ENCODE measurements at places on chromosomes 5 and 9.

DNA sequence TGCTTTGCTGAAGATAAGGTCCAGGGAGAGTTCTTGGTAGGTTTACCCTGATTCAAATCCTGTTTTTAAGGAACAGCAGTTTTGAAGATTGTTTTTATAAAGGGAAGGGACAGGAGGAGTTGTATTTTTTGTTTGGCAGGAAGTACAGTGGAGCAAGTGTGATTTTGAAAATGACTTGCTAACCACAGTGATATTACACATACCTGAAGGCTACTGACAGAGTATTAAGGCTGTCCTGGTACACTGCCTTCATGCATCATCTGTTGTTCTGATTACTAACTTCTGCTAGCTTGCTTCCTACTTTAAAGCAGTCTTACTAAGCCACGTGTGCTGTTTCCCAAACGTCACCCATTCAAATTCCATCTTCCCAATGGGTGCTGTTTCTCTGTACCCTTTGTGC lies 559.5 kb upstream of the SGCD start:
- DNase-seq: no peak

DNA sequence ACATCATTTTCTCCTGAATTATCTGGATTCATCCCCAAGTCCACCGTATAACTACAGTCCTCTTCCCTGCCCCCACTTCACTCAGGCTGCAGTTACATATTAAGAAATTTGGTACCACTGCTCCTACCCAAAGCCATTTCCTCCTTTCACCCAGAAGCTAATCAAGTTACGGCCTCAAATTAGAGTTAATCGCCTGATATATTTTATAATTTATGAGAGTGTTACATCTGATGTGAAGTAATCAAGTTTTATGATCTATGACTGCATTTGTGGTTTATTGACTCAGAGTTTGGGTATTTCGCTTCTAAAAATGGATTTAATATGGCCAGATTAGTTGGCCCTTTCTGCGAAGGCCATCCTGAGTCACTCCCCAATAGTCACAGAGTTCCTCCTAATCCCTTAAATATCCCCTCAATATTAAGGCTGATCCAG lies 223.6 kb upstream of the KIF2A start:
- no peak for DNase-seq

DNA sequence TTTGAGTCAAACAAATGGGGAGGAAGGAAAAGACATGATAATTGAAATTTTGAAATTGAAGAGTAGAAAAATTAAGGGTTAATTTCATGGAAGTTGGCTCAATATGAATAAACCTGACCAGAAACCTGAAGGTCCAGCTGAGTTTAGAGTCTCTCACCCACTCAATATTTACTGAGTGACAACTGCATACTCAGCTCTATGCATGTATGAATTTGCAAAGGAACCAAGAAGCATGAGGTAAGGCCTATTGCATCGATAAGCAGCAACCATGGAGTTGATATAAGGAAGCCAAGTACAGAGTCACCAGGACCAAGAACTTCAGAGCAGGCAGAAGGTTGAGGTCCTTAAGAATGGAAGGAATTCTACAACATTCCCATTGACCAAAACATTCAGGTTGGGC lies 163.4 kb downstream of the SEMA5A start:
- DNase-seq: no peak

DNA sequence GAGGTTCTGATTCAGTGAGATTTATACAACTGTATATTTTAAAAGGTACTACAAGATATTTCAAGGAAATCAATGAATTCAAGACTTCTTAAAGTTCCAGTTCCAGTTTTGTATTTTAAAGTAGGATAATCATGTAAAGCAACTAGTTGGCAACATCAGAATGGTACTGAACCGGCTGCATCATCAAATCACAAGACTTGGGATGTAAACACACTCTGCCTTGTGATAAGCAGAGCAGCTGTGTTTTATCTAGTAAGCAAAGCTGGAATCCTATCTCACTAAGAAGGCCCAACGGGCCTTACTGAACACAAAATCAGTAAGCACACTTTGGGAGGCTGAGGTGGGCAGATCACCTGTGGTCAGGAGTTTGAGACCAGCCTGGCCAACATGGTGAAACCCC lies 327.2 kb upstream of the NREP start:
- no peak for DNase-seq

GRCh38 chr9:6305954-6306563 lies 22.1 kb upstream of the TPD52L3 start:
- no peak for DNase-seq

- no peak for DNase-seq
Measured at GRCh38 chr9:120386390-120387131, 193.4 kb downstream of the CDK5RAP2 start.

- DNase-seq: no peak
Measured at GRCh38 chr9:122128007-122128968, 31.3 kb downstream of the NDUFA8 start.

DNA sequence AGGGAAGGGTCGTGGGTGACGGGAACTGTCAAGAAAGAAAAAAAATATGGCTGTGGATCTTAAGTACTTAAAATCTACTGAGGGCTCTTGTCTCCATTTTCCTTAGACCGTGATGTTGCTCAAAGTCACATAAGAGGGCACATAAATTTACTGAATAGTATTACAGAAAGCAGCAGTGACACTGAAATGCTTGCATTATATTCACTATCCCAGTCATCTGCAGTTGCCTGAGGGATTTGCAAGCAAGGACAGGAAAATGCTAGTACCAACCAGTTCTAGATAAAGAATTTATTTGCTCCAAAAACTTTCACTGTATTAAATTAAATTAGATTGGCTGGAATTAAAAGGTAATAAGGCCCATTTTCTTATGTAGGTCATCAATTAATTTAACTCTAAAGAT lies 106.5 kb upstream of the CCDC152 start:
- DNase-seq: no peak

- no peak for DNase-seq
Measured at GRCh38 chr5:59674763-59675162, 218.8 kb downstream of the PDE4D start.

DNA sequence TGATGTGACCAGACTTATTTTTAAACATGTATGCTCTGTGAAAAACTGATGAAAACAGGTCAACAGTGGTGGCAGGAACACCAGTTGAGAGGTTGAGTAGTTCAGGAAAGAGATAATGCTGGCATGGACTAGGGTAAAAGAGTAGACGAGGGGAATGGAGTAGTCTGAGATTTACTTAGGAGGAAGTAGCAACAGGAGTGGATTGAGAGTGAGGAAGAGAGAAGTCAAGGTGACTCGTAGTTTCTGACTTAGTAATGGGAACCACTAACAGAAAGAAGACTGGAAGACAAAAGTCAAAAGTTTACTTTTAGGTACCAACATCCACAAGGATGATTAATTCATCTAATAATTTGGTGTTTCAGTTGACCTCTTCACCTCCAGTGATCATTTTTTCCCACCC lies 3.6 kb downstream of the SRA1 start:
- no peak for DNase-seq

- no peak for DNase-seq
Measured at GRCh38 chr5:154501566-154501965, 23.5 kb upstream of the HAND1 start.

DNA sequence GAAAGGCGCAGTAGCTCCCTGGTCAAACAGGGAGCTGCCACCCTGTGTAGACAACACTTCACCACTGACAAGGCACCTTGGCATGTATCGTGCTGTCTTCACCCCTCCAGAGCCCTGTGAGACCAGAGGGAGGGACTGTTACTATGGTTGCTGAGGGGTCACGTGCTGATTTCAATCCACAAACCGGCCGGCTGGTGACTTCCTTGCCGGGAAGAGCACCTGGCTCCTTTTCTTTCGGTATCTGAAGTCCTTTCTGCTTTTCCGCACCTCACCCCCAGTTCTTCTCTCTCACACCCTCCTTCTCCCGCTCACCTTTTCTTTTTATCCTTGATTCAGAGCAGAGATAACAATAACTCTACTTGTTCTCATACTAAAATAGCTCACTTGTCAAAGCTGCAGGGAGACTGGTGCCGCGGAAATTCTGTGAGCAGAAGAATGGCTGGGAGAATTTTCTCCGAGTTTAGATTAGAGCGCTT lies 327.2 kb downstream of the ZSWIM6 start:
- DNase-seq: no peak

GRCh38 chr5:160547872-160548271 lies 126.2 kb downstream of the PTTG1 start:
- no peak for DNase-seq

DNA sequence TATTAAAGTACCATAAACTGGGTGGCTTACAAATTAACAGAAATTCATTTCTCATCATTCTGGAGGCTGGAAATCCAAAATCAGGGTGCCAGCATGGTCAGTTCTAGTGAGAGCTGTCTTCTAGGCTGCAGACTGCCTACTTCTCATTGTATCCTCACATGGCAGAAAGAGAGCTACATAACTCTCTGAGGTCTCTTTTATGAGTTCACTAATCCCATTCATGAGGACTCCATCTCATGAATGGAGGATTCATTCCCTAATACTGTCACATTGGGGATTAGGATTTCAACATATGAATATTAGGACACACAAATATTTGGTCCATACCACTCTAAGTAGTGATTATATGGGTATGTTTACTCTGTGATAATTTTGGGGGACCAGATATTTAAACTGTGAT lies 84.0 kb downstream of the ERP44 start:
- DNase-seq: no peak

Measured in mesothelial cell of epicardium (in vitro differentiated cells).